Endothelial cell (in vitro differentiated cells): ENCODE measurements at places on chromosomes 7 and 10. TPM values are rescaled to one million over a fixed set of nuclear protein-coding genes. Genes with fewer than 3 reads are reported as not detected.

Gene TAS2R41
- total RNA-seq, result not detected

Gene SEPTIN14
- not detected for total RNA-seq

Gene HIP1
- 49.3 TPM for total RNA-seq

Gene CALCR
- total RNA-seq, result 0.62 TPM

Gene TRIM73
- 7.4 TPM for total RNA-seq

Gene SPDYE5
- not detected for total RNA-seq
